Stimulated activated CD4-positive, alpha-beta T cell treated with anti-CD3 and anti-CD28 coated beads, Interleukin-4, amount 100 ng/mL, for 48 hours (primary cell): ENCODE measurements at places on chromosomes 2 and 18.

DNA sequence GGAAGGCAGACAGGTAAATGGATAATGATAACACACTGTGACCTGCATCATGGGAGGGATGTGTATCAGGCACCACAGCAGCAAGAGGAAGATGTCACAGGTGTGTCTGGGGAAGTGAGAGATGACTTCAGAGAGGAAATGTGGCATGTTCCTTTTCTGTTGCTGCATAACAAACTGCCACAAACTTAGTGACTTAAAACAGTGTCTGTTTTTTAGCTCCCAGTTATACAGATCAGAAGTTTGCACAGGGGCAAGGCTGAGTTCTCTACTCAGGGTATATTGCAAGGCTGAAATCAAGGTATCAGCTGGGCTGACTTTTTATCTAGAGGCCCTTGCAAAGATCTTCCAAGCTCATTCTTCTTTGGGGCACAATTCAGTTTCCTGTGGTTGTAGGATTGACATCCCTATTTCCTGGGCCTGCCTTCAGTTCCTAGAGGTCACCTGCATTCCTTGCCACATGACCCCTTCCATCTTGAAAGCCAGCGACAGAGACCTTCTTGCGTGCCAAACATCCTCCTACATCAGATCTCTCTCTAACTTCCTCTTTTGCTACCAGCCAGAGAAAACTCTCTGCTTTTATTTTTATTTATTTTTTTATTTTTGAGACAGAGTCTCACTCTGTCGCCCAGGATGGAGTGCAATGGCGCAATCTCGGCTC lies 2.1 kb upstream of the MAP3K2 start:
- no peak for DNase-seq

DNA sequence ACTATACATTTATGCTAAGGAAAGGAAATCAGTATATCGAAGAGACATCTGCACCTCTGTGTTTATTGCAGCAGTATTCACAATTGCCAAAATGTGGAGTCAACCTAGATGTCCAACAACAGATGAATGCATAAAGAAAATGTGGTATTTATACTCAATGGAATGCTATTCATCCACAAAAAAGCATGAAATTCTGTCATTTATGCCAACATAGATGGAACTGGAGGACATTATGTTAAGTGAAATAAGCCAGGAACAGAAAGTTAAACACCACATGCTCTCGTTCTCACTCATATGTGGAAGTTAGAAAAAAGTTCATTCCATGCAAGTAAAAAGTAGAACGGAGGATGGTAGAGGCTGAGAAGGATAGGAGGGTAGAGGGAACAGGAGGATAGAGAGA lies 59.5 kb downstream of the TWSG1 start:
- no peak for DNase-seq

DNA sequence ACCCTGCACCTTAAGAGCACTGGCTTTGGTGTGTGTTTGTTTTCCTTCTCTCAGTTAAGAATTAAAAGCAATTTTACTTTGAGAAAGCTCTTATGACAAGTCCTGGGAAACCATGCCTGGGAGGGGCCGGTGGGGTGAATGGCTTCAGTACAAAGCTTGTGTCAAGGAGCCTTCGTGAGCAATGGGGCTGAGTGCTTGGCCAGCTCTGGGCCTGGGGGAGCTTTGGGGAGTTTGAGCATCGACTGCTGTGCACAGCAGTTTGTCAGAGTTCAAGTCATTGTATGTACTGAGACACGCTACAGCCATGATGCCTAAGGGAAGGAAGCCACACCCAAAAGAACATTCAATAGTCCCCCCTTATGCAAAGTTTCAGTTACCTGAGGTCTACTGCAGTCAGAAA lies 75.8 kb downstream of the ARHGEF4 start:
- no peak for DNase-seq

DNA sequence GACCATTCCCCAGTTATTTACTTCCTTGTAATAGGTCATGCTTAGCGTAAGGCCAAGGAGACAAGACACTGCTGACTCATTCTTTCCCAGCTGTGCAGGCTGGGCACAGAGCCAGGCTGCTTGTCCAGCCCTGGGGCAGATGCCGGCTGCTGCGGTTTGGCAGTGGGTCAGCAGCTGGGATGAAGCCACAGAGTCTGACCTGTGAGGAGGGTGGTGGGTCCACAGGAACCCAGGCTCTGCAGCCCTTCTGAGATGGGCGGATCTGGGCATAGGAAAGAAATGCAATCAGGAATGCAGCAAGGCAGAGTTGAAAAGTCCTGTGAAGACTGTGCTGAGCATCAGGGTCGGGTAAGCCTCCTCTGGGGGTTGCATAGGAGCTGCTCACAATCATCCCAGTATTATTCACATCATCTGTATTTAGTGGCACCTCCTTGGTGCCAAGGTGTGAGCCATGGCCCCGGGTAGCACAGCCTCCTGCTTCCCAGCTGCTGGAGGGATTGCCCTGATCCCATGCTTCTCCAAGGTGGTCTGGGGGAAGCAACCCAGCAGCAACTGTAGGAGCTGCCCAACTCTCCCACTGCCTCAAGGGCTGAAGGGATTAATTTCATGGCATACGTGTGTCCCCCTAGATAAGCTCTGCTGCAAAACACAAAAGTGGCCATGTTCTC lies 139.0 kb downstream of the DDX1 start:
- no peak for DNase-seq

DNA sequence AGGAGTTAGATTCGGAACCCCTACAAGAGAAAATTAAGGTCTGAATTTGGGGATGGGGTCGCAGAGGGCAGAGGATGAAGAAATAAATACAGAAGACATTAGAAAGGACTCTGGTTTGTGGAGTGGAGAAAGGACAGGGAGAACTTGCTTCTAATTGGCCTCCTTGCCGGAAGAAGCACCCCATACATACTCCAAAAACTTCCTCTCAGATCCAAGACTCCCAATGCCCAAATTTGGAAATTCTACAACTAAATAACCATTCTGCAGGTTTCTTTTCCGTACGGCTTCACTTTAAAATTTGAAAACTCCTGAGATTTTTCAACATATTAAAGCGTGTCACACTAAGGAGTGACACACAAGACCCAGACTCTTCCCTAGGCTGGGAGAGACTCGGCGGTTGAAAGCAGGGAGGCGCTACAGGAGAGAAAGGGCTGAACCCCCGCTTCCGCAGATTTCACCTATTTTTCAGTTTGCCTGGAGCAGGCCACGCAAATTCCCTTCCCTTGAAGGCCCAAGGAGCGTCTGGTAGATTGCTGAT lies 478 bp downstream of the CLHC1 start:
- DNase-seq = no peak

GRCh38 chr2:14626873-14627272 lies 5.6 kb upstream of the LRATD1 start:
- no peak for DNase-seq

- DNase-seq = no peak
Observed at GRCh38 chr18:2971741-2972552, 41.0 kb downstream of the LPIN2 start.

- DNase-seq = no peak
Observed at GRCh38 chr2:143001501-143001900, 124.0 kb downstream of the KYNU start.

GRCh38 chr2:118333664-118334063 lies 245.4 kb downstream of the INSIG2 start:
- no peak for DNase-seq
